ENCODE measurements at places on chromosomes 6 and 20.

GRCh38 chr20:43458422-43458924 lies 777 bp downstream of the SRSF6 start:
- DNase-seq: no peak

GRCh38 chr6:83183082-83183828 lies 9.8 kb downstream of the PGM3 start:
- no peak for DNase-seq

- DNase-seq: no peak
Measured at GRCh38 chr20:8952721-8953120, 116.2 kb upstream of the PLCB4 start.

DNA sequence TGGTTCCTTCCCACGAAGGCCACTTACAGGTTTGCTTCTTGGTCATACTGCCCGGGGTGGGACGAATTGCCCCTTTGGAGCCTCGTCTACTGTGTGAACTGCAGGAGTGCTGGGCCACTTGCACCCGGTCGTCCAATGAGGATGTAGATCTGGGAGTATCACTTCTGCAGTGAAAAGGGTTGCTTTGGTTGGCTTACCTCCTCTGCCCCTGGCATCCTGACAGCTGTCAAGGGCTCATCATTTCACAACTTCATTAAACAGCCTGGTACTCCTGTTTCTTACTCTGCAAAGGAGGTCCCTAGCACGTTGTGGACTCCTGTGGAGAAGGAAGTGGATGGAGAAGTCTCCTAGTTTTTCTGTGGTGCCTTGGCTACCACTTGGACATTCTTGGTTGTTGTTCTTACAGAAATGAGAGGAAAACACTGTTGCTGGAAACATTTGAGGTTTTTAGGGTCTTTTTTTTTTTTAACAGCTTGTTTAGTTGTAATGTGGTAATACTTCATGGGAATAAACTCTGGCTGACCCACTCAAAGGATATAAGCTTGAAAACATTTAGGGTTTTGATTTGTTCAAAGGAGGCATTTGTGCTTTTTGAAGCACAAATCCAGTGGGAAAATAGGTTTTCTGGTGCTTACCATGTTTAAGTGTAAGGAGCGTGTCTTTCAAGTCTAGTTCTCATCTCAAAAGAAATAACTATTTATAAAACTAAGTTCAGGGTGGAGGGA lies 60.7 kb downstream of the AKAP12 start:
- DNase-seq: no peak

- DNase-seq: no peak
Measured at GRCh38 chr6:116352515-116353471, 18.0 kb upstream of the DSE start.

- DNase-seq: peak; percentile 64
Measured at GRCh38 chr6:97186416-97186999, 96.5 kb downstream of the MMS22L start.

- DNase-seq: no peak
Measured at GRCh38 chr20:40849456-40849855, 160.4 kb upstream of the MAFB start.

GRCh38 chr20:14526891-14527290 lies 189.5 kb upstream of the FLRT3 start:
- DNase-seq: no peak

- DNase-seq: no peak
Measured at GRCh38 chr6:126685182-126685581, 345.3 kb downstream of the CENPW start.

- DNase-seq: no peak
Measured at GRCh38 chr6:26514984-26515383, 14.9 kb downstream of the BTN1A1 start.

DNA sequence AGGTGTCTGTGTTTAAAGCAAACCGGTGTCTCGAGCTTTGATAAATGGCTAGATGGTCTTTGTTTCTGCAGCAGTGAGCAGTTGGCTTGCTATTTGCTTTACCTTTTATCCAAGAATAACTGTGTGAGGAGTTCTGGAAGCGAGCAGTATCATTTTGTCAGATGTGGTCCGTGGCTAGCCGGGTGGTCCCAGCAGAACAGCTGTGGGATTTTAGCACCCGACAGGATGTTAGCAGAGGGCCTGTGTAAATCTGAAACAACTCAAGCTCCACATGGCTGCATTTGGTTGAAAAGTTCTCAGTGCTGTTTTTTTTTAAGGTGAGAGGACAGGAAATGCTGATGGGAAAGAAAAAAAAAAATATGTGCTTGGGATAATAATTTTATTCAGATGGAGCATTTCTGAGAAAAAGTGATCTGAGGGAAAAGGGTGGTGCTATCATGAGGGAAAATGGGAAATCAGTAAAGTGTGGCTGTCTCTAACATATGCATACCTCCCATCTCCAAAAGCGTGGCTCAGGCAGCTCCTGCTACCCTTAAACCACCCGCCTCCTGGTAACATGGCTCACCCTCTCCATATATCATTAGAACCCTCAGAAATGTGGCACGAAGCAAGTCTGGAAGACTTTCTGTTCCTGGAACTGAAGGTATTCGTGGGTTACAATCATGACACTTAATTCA lies 215.4 kb downstream of the TSHZ2 start:
- no peak for DNase-seq

- DNase-seq: no peak
Measured at GRCh38 chr6:24658573-24659560, 7.8 kb downstream of the TDP2 start.

- DNase-seq: no peak
Measured at GRCh38 chr6:167735951-167736288, 90.8 kb upstream of the AFDN start.

DNA sequence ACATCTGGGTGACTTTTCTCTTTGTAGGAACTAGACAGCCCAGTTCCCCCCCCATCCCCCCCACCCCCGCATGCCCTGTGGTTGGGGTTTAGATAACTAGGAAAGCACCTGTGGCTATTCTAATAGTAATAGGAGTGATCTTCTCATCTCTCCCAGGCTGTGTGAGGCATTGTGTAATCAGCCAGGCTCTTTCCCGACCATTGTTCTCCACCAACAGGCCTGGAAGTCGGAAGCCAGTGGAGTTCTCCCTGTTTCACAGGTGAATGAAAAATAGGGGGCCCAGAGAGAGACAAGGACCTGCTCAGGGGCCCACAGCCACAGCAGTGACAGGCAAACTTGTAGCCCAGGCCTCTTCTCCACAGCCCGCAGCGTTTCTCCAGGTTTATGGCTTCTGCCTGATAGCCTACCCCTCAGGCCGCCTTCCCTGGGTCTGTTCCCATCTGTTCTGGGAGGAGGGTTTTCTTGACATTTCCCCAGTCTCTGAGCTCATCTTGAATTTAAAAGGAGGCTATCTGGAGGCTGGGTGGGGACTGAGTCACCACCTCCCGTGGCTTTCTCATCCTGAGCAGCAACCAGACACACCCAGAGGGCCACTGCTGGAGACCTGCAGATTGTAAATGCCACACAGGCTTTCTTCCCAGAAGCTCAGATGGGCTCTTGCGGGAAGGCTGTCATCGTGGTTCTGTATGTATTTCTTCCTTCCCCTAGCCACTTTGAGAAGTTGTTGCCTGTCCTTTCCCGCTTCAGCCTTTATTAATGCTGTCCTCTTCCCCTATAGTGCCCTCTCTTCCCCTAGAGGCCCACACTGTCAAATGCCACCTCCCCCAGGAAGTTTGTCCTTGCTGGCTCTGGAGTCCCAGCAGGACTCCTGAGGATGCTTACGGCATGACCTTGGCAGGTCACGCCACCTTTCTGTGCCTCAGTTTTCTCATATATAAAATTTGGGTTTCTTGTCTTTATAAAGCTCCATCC lies 75.9 kb upstream of the MYL9 start:
- peak; percentile 28 for DNase-seq

GRCh38 chr6:158185729-158186456 lies 17.7 kb downstream of the GTF2H5 start:
- DNase-seq: no peak

GRCh38 chr6:139981768-139982181 lies 607.3 kb upstream of the CITED2 start:
- no peak for DNase-seq

DNA sequence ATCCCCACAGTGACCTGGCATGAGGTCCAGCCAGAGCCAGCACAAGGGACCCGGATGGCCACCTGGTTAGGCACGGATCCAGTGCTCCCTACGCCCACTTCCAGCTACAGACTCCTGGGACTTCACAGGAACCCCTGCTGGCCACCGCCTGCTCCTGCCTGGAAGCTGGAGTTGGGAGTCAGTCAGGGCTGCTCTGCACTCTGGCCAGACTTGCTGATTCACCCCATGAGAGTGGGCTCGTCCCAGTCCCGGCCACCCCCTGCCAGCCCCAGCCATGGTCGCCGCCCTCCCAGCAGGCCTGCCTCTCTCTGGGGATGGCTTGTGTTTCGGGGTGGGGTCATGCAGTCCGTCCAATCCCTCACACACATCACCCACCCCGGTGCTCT lies 125.8 kb downstream of the DLL1 start:
- DNase-seq: no peak

DNA sequence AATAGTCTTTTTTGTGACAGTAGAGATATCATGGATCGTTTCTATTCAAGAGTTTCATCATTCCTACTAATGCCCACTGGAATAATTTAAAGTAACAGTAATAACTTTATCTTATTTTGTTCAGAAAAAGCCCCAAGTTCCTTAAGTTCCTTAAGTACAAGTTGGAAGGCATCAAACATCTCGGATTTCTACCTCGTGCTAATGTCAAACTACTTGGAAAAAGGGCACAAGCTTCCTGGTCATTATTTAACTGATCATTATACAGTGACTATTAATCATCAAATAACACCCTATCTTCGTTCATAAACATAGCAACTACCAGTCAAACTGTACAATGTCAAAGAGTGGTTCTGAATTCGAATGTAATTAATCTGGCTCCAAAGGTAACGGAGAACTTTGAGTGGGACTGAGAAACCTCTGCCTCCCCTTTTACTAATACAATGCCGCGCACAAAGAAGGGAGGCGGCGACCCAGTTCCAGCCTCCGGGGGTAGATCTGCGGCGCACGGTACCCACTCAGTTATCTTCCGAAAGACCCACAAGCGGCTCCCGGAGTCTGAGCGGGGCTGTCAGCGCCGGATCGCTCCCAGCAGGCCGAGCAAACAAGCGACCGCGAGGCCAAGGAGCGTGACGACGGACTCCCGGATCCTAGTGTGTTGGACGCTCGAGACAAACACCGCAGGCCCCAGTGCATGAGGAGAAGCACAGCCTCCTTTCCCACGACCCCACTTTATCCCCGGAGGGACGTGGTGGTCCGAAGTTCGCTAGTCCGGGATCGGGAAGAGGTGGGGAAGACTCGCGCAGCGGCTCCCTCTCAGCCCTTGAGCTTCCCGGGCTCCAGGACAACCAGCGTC lies 716 bp downstream of the SHPRH start:
- DNase-seq: peak; percentile 34

- DNase-seq: no peak
Measured at GRCh38 chr6:114001354-114001753, 30.4 kb upstream of the HDAC2 start.

GRCh38 chr20:38186788-38187221 lies 21.7 kb upstream of the TGM2 start:
- no peak for DNase-seq

DNA sequence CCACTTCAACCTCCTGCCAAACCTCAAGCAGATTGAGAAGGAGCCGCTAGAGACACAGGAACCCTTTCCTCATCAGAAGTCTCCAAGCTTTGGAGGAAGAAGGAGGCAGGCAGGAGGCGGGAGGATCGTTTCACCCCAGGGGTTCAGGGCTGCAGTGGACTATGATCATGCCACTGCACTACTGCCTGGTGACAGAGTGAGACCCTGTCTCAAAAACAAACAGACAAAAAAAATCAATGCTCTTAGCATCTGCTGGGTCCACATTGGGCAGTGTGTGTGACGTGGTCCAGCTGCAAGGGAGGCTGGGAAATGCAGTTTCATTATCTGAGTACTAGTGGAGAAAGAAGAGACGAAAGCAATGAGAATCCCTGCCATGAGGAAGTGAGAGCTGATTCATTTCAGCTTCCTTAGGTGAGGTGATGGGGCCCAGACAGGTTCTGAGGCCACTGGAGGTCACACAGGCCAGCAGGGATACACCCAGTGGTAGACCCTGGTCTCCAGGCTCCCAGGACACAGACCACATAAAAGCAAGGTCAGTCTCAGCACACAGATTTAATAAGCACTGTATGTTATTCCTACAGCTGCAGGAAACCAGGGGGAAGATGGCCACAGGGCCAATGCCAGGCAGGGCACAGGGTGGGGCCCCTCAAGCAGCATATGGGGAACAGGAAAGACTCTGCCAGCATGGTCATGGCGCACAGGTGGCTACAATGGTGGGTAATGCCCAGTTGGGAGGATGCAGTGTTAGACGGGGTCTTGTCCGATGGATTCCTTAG lies 4.3 kb downstream of the GFRA4 start:
- DNase-seq: no peak

DNA sequence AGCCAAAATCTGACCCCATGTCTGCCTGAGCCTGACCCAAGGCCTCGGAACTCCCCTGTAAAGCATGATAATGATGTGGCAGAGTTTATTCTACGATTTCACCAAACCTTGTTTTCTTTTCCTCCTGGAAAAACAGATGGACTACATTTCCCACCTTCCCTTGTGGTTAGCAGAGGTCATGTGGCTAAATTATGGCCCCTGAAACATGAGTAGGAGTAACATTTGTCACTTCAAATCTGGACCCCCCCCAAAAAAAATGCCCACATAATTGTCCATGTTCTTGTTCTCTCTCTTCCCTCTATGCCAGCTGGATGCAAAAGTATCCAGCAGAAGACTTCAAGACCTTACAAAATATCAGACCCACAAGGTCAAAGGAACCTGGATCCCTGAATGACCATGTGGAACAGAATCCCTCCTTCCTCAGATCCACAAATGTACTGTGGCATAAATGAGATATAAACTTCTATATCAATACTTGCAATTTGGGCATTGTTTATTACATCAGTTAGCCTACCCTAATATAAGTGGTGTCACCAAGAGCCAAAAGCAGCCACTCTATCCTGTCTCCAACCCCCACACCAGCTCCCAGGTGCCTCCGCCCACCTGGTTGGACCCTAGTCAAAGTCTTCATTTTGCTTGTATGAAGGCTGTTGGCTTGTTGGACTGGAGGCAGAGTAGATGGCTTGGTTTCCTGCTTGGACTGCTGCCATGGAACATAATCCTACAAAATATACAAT lies 1.4 kb downstream of the C20orf96 start:
- no peak for DNase-seq

- DNase-seq: no peak
Measured at GRCh38 chr6:12010635-12011275, 1.4 kb upstream of the HIVEP1 start.

DNA sequence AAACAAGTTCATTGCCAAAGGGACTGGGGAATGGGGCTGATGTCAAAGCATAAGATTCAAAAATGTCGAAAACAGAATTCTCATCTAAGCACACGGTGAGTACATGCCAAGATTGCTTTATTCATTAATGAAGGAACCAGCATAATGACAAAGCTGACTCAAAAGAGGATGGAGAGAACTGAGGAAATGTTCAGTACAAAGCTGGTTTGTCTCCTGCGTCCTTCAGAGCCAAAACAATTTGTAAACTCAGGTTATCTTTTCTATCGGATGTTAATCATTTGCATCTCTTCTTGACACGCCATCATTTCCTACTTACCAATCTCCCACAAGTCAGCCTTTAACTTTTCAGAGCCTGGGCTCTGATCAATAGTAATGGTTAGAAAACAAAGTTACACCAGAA lies 195.6 kb upstream of the PMEPA1 start:
- DNase-seq: no peak

Measured in CD4-positive, alpha-beta T cell treated with Interleukin-21 for 1 hour (primary cell).